Right lung (tissue), 10 donors: ENCODE measurements at places on chromosomes 16 and 17. TPM values are rescaled to one million over a fixed set of nuclear protein-coding genes. Genes with fewer than 3 reads are reported as not detected.

DNA sequence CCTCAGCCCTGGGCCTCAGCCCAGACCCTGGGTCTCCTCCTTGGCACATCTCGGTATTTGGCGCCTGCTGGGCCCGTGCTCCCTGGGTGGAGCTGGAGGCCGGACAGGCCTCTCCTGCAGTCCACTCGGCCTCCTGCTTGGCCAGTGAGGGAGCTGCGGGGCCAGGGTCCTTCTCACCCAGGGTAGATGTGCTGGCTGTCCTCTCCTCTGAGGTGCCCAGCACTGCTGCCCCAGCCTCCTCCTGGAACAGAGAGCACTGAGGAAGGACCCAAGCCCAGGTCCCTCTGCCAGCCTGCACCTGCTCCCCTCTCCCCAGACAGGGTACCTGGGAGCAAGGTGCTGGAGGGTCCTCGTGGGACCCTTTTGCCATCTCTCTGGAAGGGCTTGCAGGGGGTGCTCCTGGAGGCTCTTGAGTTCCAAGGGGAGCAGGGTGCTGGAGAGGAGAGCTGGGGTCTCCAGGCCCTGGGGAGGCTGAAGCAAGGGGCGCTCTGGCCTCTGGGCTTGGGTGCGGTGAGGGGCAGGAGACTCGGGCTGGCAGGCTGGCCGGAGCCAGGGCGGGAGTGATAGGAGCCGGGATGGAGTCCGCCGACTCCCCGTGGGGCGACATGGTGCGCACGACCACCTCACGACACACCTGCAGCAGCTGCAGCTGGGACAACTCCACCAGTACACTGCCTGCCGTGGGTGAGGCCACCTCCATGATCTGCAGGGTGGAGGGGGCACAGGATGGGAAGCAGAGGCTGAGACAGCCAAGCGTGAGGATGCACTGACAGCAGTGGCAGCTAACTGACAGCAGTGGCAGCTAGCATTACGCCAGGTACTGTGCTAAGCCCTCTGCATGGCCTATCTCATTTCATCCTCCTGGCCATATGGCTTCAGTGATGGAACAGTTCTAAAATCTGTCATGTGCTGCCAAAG lies 17.8 kb downstream of the TSPOAP1 start:
- DNase-seq: no peak

DNA sequence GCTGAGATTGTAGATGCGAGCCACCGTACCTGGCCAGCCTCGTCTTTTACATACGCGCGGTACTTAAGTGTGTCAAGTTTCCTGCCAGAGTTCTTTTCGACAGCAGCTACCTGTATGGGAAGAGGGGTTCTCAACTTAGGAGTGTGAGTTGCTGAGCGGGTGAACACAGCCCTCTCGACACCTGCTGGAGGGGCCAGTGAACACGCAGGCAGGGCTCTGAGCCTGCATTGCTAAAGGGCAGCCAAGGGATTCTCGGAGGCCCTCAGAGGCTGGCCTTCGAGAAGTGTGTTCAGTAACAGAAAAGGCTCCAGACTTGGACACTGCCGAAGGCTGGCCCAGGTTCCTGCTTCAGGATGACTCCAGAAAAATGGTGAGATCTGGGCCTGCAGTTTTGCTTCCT lies 6.1 kb downstream of the ZC3H18 start:
- no peak for DNase-seq

The WFIKKN1 gene
- polyA plus RNA-seq: 0.66 TPM

The TMC7 gene
- polyA plus RNA-seq: 3.4 TPM

The TSNAXIP1 gene
- polyA plus RNA-seq: 6.9 TPM
